Activated CD4-positive, alpha-beta memory T cell treated with anti-CD3 and anti-CD28 coated beads, Interleukin-2, amount 10 ng/mL, durations not matched to agents 7 days and 5 days (primary cell): ENCODE measurements at places on chromosomes 12 and 14. TPM values are rescaled to one million over a fixed set of nuclear protein-coding genes. Genes with fewer than 3 reads are reported as not detected.

GRCh38 chr14:55073856-55074255 is 22.4 kb downstream of the MAPK1IP1L start:
- no peaks in the 10 kb centered on the region for H3K27me3 ChIP-seq
- peaks cover 6% of the 10 kb centered on the region for H3K36me3 ChIP-seq
- H3K4me3 ChIP-seq = no peak overlapping the region
- H3K27ac ChIP-seq = no peak overlapping the region

CCDC177 gene
- not detected for total RNA-seq

DNA sequence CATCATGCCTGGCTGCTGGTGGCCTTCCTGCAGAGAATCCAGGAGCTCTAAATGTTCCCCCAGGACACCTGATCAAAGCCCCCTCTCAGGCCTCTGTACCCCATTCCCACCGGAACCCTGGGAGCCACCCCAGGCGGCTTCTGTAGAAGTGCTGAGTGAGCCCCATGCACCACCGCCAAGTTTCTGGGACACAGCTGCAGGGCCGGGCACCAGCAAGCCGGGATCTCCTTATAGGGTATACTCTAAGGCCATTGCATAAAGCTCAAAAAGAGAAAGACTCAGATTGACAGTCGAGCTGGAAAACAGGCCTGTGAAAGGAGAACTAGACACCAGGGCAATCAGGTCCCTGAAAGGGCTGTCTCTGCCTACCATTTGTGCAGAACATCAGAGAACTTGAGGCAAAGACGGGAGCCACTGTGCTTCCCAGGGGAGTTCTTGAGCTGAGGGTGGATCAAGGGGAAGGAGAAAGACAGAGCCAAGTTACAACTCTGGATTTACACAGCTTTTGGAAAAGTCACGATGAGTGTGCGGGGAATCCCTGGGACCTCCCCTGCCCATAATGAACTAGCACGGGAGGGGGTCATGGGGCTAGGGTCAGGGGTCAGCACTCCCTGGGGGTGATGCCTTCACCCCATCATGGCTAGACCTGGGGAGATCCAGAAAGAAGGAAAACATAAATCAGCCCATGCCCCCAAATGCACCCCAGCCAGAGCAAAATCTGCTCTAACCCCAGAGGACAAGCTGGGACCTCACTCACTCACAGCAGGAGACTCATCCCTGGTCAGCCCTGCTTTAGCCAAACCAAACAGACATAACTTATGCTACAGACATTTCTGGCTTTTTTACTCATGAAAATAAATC is 51.1 kb downstream of the ITPK1 start:
- peaks cover 5% of the 10 kb centered on the region for H3K36me3 ChIP-seq
- no peak for DNase-seq
- peaks cover 41% of the 10 kb centered on the region for H3K4me1 ChIP-seq
- no peak overlapping the region for H3K4me3 ChIP-seq
- H3K27me3 ChIP-seq = no peaks in the 10 kb centered on the region

- H3K27me3 ChIP-seq = no peaks in the 10 kb centered on the region
- no peak for DNase-seq
- H3K4me1 ChIP-seq = peaks cover 7% of the 10 kb centered on the region
- H3K36me3 ChIP-seq = no peaks in the 10 kb centered on the region
Measured at GRCh38 chr12:80041692-80042091, 57.6 kb upstream of the OTOGL start.

DNA sequence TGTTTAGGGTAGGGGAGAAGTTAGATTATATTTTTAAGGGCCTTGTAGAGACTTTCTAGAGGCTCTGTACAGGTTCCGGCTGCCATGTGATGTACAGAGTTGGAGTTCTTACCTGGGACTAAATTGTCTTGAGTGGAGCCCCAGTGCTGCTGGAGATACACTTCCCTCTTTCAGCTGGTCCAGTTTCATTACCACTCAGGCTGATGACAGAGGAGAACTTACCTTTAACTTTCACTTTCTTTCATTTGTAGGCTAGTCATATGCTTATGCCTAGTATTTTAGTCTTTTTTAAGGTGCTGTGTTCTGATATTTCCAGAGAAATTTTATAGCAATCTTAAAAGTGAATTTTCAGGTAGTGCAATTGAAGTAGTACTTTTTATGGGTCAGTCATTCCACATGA is 117.3 kb downstream of the ERC1 start:
- H3K27ac ChIP-seq = no peak overlapping the region
- no peak for DNase-seq
- no peak overlapping the region for H3K4me3 ChIP-seq
- no peaks in the 10 kb centered on the region for H3K27me3 ChIP-seq
